ENCODE measurements at places on chromosomes 13 and 19. TPM values are rescaled to one million over a fixed set of nuclear protein-coding genes. Genes with fewer than 3 reads are reported as not detected.

The URAD gene
- total RNA-seq = not detected

The POLRMT gene
- total RNA-seq = 22.3 TPM

The DMKN gene
- not detected for total RNA-seq

The APOC1 gene
- total RNA-seq = 1.5 TPM

The ELSPBP1 gene
- not detected for total RNA-seq

The CYP2A7 gene
- total RNA-seq = not detected

The LHB gene
- 0.17 TPM for total RNA-seq

The WDR87 gene
- not detected for total RNA-seq

The CEACAM20 gene
- not detected for total RNA-seq

The IRGC gene
- not detected for total RNA-seq

The NTF4 gene
- total RNA-seq = not detected

The KLK10 gene
- total RNA-seq = not detected

The GZMM gene
- not detected for total RNA-seq

The ZNF8 gene
- 3.7 TPM for total RNA-seq

The CGB7 gene
- not detected for total RNA-seq

The LENG9 gene
- 6.2 TPM for total RNA-seq

The COMP gene
- total RNA-seq = not detected

The SHANK1 gene
- total RNA-seq = not detected

The ZNF14 gene
- total RNA-seq = 6.0 TPM

The MBD3L3 gene
- not detected for total RNA-seq
